Colonic mucosa (tissue), 4 donors: ENCODE measurements at places on chromosomes 1 and 21. TPM values are rescaled to one million over a fixed set of nuclear protein-coding genes. Genes with fewer than 3 reads are reported as not detected.

MRPS21 gene
- total RNA-seq, result 68.6 TPM

OVAAL gene
- total RNA-seq, result not detected

BSND gene
- not detected for total RNA-seq

DNA sequence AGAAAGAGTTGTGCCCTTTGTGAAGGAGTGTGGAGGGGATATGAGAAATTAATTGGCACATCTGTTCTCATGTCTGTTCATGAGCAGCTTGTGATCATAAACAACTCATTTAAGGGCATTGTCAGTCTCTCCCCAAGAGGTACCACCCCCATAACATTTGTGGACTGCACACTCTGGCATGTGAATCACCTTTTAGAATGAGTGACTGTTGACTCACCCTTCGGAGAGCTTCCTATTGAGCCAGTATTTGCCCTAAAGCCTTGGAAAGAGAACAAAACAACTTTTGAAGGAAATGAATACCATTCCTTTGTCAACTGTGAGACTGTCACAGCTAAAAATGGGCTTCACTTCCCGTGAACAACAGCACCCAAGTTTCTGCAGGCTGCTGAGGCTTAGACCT lies 27.5 kb upstream of the MYSM1 start:
- no peak for DNase-seq

DNA sequence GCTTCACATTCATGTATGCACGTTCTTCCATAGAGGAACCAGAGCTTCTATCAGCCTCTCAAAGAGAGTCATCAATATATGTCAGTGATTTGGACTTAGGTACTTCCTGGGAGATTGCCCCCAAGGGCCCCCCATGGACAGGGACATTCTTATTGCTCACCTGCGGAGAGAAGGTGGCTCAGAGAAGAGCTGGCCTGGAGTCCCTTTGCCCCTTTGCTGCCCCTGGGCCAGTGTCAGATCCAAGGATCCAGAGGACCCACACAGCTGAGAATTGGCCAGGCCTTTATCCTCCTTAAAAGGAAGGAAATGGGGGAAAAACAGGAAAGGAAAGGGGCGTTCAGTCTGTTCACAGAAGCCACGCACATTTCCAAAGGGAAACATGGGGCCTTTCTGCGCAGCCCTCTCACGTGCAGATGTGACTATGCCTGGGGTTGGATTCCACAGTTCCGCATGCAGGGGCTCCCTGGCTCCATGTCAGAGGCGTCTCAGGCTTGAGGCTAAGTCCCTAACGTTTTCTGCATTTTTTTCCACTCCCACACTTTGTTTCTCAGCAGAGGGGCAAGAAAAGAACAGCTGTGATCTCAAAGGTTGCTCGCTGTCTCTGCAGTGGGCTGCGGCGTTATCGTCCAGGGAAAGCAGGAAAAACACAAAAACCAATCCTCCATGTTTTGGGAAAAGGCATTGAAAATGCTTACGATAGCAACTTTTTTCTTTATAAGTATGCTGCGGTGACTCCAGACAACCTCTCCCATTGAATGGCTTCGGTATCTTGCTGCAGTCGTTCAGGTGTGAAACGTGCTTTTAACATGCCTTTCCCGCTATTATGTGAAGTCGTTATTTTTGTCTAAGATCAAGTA lies 5.9 kb downstream of the C1orf226 start:
- DNase-seq, result no peak

- no peak for DNase-seq
Observed at GRCh38 chr21:36579898-36580297, 100.0 kb upstream of the CLDN14 start.
